ENCODE measurements at places on chromosomes 3 and 15. TPM values are rescaled to one million over a fixed set of nuclear protein-coding genes. Genes with fewer than 3 reads are reported as not detected.

GPR27 gene
- total RNA-seq, result 1.6 TPM

DNA sequence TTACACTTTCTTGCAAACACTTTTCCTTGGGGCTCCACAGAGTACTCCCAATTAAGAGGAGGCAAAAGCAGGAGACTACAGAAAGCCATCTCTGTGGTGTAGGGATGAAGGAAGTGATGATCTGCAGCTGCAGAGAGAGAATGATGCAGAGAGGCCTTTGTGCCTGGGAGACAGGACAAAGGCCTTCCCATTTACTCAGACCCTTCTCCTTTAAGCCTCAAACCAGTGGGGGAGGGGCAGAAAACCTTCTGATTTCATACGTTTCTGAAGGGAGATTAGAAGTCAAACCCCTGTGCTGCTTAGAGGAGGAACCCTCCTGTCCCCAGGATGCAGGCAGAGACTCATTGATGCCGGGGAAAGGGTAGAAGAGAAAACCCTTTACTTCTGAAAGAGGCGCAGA, 130.8 kb downstream of the NEO1 start:
- DNase-seq, result no peak

- no peak for DNase-seq
Observed at GRCh38 chr3:131802029-131802428, 232.8 kb downstream of the CPNE4 start.

SAMMSON gene
- total RNA-seq, result 14.7 TPM

DNA sequence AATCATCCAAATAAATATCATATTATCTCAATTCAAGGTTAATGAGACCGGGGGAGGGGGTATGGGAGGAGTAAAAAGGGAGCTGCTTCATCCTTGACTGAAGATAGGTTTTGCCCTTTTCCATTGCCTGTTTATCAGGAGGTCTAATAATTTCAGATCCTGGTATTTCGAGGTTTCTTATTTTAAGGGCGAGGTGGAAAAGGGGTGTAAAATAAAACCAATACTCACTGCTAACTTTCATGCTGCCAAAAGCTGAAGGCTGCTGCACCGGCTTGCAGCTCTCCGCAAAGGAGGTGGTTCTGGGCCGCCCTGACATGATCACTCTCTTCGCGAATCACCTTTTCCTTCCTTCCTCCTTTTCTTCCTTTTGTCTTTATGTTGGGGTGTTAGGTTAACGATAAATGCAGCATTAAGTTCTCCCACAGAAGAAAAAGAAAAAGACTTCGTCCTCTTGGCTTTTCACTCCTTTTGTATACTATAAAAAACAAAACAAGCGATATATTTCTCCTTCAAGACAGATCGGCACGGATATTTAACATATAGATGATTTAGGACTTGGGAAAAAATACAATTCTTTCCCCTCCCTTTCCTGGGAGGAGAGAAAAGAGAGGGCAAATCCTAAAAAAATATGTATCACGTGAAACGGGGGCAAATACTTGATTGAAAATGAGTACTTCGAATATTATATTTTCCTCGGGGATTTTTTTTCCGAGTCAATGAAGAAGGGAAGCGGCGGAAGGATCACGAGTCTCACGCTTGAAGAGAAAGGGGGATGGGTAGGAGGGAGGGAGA, 932 bp downstream of the GSK3B start:
- DNase-seq, result no peak

DNA sequence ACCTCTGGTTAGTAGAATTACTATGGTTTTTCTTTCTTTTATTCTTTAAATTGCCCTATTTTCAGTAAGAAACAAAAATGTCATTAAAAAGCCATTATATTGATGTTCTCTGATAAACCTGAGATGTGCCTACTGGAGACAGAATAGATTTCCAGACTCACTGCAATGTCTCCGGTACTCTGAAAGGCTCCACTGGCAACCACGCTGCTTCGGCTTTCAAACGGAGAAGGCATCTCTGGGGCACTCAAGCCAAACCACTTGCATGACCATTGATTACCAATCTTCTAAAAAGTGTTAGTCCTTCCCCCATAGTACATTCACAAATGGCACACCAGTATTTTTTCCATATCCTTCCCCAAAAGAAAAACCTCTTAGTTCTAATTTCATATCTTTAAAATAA, 82.6 kb downstream of the CBLB start:
- DNase-seq, result no peak

- no peak for DNase-seq
Observed at GRCh38 chr3:55668359-55668758, 181.3 kb upstream of the WNT5A start.

DNA sequence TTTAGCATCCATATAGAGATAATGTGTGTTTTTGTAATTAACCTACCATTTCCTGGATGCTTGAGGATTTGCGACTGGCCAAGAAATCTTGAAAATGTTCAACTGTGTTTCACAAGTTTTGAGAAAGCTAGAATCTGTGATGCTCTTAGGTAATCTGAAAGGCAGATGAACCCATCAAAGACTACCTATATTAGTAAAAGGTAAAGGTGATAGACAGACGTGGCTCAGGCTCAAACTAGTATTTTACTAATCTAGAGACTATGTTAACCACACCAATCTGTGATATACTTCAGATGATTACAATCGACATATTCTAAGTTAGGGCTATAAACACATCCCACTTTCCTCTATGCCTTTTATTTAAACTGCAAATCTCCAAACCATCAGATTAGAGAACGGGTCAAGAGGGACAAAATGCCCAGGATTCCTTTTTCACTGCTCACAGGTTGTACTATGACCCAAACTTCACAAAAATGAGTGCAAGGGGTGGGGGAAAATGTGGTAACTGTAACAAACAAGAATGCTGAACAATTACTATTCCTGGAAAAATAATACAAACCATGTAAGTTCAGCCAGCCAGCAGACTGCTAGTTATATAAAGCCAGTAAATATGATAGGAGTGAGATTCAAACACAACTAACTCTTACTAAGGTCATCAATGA, 295.1 kb downstream of the FOXP1 start:
- no peak for DNase-seq

- DNase-seq, result no peak
Observed at GRCh38 chr3:160703974-160704373, 27.0 kb downstream of the ARL14 start.

NUP210 gene
- 2.8 TPM for total RNA-seq

DNA sequence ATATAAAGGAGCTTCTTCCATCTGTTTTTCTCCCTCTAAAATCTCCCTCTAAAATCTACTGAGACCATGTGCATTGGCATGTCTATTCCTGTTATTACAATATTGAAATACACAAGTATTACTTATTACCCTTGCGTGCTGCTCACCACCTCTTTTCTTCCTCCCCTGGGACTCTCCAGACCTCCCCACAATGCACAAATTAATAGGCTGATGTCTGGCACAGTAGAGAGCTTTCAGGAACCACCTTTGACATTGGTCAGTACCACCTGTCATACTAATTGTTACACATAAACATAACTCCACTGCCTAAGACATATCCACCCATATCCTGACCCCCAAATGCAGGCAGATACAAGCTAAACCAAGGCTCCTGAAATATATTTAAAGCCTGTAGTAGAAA, 722.6 kb downstream of the FHIT start:
- DNase-seq, result no peak
